Activated naive CD4-positive, alpha-beta T cell treated with Interleukin-2 at 50 U/mL for 16 hours (primary cell): ENCODE measurements at places on chromosomes 7 and 10.

- DNase-seq: no peak
Observed at GRCh38 chr7:8212638-8213037, 49.3 kb downstream of the ICA1 start.

DNA sequence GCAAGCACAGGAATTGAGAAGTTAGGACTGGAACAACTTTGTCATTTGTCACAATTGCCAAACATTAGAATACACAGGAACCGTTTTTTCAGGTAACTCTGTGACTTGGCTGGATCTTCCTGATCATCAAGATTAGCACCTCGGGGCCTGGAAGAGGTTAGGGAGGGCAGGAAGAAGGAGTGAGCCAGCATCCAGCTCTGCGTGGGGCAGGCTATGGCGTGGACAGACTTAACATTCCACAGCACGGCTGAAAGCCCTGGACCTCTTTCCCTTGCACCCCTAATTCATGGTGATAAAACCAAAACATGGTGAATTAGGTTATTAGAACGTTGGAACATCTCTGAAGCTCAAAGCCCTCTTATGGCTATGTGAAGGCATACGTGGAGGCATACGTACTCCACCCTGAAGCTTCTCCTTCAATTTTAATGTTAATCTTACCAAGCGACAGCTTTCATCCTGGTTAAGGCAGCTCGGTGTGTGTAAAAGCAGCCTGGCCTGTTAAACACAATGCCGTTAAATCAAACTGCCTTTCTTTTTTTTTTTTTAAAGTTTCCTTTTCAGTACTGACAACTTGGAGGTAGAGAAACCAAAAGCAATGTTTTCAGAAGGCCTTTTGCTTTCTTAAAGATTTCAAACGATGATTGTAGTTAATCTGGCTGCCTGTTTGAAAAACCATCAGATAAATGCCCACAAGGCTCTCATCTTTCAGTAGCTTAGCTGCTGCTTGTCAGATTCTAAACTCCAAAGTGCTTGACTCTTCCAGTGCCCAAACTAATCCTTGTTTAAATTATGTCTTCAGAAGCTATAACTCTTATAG is 4.5 kb downstream of the GRK5 start:
- no peak for DNase-seq

DNA sequence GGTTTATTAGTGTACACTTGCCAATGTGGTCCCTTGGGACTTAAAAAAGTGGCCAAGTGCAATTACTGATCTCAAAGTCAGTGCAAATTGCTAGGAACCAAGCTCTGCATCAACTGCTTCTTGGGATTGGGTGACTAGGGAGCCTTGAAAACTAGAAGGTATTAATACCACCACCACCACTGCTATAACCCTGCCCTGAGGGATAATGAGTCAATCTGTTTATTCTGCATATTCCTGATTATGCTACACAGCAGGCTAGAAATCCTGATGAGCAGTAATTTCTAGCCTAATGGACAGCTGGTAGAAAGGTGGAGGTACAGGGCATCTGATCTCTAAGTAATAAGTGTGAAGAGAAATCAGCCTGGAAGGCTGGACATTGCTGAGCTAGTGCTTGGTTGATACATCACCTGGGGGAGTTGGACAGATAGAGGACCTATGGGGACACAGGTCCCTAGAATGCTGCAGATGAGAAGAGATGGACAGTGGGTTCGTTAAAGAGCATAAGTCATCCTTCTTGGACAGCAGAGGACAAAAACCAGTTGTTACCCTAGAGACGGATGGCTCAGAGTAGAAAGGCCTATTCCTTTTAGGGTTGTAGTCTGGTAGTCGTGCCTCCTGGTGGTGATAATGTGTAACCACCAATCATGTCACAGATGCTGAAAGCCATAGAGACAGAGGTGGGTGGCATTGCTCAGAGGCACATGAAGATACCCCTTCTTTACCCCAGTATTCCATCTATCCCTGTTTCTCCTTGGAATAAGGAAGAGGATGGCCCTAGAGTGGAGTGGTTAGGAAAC is 554.8 kb downstream of the SORCS1 start:
- no peak for DNase-seq

DNA sequence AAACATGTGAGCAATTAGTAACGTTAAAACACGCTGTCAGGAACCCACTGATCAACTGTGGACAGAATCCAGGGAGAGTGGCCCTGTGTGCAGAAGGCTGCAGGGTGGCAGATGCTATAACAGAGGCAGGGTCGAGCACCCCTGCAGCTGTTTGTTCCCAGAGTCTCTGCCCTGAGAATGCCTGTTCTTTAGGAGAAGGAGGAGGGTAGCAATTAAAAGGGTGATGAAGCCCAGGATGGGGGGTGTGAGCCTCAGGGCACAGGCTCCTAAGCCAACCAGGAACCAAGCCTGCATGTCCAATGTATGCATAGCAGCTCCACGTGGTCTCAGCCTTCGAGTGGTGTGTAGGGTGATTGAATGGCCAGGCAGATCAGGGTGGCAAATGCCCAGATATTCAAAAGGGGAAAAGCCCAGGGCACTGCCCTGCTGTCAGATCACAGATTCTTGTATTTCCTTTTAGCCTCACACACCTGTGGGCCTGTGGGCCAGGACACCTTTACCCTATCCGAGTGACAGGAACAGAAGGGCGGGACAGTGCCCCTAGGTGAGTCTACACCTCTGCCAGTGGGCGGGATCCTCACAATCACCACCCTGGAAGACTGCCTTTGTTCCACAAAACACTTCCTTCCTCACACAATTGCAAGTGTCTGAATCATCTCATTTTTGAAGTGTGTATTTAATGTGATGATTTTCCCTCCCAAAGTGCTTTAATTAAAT is 7.3 kb downstream of the WDFY4 start:
- no peak for DNase-seq

- DNase-seq: no peak
Observed at GRCh38 chr10:30862486-30862885, 169.2 kb downstream of the ZNF438 start.

- DNase-seq: no peak
Observed at GRCh38 chr7:130149281-130150139, 55.7 kb downstream of the TMEM209 start.

DNA sequence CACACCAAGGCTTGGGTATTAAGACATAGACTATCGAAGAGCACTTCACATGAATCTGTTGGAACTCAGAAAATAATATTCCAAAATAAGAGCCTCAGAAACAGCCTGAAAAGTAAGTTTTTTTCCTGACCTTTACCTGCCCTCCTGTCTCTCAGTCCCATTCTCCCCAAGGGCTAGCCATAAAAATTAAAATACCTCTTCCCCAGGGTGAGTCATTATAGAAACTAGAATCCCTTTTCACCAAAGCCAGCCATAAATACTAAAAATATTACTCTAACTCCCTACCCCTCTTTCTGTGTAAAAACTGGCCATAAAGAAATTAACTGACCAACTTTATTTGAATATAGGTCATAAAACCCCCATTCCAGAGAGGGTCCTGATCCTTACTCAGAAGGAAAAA is 87.9 kb upstream of the TMEM106B start:
- no peak for DNase-seq
